SK-N-DZ (cell line): ENCODE measurements at places on chromosomes 1 and 21.

GRCh38 chr1:235266325-235266724 is 61.7 kb downstream of the ARID4B start:
- no peak for DNase-seq

DNA sequence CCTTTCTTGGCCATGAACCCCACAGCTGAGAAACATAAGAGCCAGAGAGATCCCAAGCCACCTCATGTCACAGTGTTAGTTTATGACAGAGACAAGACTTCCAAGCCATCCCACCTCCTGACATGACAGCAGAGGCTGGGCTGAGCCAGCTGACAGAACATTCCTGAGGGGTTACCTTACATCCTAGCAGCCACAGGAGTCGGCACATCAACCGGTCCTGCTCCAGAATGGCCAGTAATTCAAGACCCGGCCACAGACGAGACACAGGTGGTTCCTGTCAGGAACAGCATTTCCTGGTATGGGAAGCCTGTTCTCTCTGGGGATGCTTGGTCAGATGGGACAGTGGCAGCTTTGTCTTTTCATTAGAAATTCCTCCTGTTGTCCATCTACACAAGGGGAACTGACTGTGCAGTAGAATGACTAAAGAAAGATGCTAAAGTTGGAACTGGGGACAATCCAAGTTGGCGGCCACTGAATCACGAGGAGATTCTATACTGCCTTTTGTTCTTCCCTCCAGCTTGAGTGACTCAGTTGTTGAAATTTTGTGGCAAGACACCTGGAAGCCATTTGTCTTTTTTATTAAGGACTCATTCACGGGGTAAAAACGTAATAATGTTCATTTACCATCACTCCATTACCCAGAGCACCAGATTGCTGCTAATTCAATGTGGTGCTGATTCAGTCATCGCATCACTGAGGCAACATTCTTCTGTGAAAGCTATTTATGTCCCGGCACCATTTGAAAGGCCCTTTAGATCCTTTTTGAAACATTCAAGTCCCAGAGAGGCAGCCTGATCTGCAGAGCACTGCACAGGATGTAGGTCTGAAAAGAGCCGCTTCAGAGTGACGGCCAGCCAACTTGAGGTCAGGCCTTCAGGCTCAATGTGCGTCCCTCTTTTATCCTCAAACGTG is 37.2 kb upstream of the NPL start:
- no peak for DNase-seq

DNA sequence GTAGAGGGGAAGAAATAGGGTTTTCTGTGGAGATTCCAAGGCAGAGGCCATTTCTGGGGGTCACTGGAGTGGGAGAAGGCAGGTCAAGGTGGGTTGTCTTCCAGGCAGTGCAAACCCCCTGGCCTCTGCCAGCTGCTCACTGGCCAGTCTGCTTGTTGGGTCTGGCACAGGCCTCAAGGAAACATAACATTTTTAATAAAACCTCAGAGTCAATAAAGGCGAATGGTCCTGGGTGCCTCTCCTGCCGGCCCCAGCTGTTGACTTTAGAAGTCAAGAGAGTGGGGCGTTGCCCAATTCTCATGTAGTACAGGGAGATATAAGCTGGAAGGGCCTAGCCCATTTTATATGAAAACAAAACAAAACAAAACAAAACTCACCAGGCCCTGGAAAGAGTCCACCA is 36.6 kb downstream of the RUNX3 start:
- no peak for DNase-seq

DNA sequence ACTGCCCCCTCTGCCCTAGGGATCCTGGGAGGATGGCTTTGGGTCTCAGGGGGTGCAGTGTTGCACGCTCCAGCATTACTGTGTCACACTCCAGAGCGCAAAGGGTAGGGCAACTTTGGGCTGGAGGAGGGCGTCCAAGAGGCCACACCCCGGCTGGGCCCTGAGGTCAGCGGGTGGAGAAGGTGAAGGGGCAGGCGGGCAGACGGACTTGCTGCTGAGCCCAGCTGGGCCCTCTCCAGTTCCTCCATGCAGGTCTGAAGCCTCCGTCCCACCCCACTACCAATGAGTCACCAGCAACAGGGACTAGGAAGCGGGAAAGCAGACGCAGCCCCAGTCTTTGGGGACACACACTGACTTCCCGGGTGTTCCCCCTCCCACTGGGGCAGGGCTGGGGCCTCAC is 116.0 kb downstream of the CASZ1 start:
- no peak for DNase-seq

DNA sequence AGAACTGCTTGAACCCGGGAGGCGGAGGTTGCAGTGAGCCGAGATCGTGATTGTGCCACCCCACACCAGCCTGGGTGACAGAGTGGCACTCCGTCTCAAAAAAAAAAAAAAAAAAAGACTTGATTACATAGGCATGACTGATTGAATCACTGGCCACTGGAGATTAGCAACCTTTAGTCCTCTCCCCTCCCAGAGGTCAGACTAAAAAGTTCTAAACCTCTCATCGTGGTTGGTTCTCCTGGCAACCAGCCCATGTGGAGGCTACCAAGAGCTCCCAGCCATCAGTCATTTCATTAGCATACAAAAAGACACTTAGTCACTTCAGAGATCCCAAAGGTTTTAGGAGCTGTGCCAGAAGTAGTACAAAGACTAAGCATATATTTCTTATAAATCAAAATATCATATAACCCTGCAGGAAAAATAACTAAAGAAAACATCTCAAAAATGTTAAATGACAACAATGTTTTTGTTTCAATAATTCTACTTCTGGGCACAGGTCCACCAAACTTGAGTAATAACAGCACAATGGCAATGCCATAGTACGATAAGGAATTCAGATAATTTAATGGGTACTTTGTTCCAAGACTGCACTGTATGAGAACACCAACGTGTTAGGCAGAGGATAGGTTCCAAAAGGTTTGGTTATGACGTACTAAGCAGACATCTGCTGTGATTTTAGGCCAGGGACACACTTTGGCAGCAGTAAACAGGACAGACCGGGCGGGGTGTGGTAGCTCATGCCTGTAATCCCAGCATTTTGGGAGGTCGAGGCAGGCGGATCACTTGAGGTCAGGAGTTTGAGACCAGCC is 18.1 kb downstream of the USP48 start:
- no peak for DNase-seq

GRCh38 chr1:221118176-221118937 is 239.1 kb downstream of the HLX start:
- DNase-seq = no peak

DNA sequence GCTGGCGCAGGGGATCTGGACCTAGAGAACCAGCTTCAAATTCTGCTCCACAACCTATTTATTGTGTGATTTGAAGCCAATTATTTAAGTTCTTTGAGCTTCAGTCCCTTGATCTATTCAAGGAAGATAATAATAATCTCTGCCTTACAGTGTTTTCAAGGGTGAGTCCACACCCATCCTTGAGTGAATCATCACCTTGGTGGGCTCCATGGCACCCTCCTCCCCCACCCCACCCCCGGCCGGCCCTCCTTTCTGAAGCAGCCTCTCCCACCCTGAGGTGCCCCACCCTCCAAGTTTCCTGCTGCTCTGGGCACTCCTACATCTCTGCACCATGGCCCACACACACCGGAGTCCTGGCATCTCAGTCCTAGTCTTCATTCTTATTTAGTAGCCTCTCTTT is 38.3 kb downstream of the TCP10L start:
- DNase-seq = no peak

GRCh38 chr21:42512346-42513034 is 1.2 kb upstream of the SLC37A1 start:
- no peak for DNase-seq

DNA sequence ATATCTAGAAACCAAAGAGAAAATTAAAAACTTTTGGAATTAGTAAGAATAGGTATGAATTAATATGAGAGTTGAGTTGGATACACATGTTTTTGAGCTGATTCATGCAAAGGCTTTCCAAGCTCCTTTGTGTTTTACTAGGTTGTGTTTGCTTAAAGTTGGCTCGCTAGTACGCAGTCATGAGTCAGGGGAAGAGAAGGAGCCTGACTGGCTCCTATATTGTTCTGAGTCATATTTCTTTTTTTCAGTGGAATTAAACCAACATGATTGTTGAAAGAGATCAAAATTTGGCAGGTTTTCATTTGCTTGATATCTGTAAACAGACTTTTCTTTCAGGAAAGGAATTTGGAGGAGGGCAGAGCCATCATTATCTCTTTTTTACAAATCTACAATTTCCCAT is 66.7 kb downstream of the MAGI3 start:
- no peak for DNase-seq

- DNase-seq = no peak
Measured at GRCh38 chr1:94769551-94769950, 50.6 kb upstream of the SLC44A3 start.

GRCh38 chr1:77234096-77234495 is 14.9 kb upstream of the PIGK start:
- no peak for DNase-seq

- peak; percentile 51 for DNase-seq
Measured at GRCh38 chr21:45309069-45309986, 21.6 kb upstream of the POFUT2 start.

GRCh38 chr1:56190806-56191365 is 388.5 kb downstream of the PLPP3 start:
- DNase-seq = no peak

DNA sequence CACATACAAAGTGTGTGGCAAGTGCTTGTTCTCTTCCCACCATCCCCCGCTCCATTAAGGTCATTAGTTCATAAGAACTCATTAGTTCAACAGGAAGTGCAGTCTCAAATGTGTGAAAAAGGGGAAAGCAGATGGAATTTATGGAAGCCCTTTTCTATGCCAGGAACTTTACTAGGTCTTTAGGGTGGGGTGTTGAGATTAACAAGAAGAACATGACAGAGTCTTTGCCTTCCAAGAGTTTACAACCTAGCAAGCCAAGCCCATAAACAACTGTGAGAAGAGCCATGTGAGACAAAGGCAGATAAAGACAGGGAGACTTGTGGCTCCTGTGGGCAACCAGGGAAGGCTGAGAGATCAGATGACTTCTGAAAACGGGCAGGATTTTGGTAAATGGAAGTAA is 21.4 kb downstream of the PLEKHA6 start:
- DNase-seq = no peak
